Hindlimb muscle (tissue), 1 donor: ENCODE measurements at places on chromosomes 11 and 22. TPM values are rescaled to one million over a fixed set of nuclear protein-coding genes. Genes with fewer than 3 reads are reported as not detected.

DNA sequence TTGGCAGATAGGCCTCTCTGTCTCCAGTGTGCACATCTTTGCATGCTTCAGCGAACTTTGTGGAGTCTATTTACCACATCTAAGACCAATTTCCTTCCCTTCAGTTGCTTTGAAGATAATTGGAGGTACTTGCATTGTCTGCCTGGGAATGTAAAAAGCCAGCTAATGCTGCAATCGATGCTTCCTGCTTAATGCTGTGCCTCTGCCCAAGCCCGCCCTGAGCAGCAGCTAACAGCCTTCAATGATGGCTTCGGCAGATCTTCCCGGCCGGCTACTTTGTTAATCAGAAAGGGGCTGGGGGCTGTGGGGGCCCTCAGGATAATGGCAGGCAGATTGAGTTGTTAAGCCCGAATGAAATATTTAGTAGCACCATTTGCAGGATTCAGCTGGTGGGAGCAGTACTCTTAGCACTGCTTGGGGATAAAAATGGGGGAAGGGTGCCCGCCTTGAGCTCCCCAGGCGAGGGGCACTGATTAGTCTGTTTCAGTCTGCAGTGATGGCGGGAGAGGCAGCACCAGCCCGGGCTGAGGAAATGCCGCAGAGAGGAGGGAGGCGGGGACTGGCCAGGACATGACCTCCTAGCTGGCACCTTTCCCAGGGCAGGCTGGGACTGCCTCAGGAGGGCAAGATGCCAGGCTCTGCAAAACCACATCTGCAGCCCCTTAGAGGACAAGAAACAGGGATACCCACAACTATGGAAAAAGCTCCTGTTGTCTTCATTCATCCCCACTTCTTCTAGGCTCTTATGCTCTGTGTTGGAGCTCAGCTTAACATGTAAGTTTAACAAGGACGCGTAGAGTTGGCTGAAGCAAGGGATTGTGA lies 460.0 kb downstream of the BUD13 start:
- DNase-seq, result peak; percentile 68

DNA sequence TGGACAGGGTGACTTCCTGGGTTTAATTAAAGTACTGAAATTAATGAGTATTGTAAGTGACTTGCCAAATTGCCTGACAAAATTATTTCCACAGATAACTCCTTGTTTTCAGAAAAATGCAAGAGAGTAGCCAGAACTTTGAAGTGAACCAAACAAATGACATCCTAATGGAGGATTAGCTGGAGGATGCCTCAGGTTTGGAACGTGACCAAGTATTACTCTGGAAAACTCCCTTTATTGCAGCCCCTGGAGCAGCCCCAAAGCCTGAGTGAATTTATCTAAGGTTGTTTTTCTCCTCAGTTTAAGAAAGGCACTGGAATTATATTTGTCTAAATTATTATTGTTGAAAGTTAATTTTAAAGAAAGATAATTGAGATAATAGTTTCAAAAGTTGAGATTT lies 343.6 kb upstream of the MTNR1B start:
- DNase-seq, result no peak

DTX4 gene
- polyA plus RNA-seq, result 19.4 TPM

DNA sequence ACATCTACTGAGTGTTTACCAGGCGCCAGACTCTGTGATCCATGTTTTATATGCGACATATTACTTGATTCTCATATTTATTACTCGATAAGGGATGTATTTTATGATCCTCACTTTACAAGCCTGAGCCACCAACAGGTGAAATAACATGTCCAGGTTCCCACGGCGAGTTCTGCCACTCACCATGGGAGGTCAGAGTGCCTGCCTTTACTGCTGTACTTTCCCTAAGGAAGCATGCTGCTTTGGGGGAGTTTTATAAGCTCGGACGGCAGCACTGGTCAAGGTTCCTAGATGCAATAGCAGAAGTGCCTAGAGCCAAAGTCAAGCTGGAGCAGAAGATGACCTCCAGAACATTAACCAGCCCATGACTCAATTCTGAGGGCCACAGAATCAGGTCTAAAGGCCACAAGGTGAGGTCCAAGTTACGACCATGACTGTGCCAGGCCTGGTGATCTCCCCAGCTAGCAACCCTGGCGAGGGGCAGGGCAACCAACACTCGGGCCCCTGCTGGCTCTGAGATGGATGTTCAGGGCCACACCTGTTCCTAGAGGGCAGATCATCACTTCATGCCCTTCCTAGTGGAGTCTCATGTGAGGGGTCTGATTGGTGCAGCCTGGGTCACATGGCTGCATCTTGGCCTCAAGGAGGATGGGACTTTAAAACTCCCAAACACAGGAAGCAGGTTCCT lies 14.2 kb downstream of the IFT27 start:
- no peak for DNase-seq
